ENCODE measurements at places on chromosomes 12 and 14.

DNA sequence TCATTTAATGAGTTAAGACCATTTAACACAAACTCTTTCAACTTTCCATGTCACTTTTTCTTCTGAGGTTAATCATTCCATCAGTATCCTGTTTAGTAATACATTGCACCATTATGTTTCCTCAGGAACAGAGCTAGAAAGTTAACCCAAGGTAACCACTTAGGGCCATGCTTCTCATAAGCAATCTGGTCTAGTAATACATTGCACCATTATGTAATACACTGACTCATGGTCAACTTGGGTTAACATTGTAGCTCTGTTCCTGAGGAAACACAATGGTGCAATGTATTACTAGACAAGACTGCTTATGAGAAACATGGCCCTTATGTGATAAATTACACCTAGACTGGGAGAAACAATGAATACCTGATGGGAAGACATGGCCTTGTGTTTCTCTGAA lies 21.7 kb downstream of the ERH start:
- peak; percentile 39 for DNase-seq

GRCh38 chr12:47223848-47224213 lies 144.1 kb upstream of the AMIGO2 start:
- no peak for DNase-seq

DNA sequence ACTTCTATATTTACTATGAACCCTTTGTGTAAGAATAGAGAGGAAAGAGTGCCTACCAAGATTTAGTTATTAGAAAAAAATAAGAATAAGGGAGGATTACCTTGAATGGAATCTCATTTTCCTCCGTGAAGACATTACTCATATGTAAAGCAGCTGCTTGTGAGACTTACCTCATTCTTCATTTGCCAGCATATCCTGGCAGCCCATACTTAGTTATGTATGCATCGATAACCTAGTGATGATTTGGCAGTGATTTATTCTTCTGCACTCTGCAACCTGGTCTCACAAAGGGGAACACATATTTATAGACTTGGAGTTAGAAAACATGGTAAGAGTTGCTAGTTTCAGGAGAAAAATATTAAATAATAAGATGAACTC lies 56.8 kb downstream of the LRFN5 start:
- DNase-seq: no peak

- DNase-seq: no peak
Measured at GRCh38 chr14:63432228-63432627, 110.9 kb downstream of the PPP2R5E start.

GRCh38 chr14:53741479-53742232 lies 215.0 kb downstream of the BMP4 start:
- DNase-seq: no peak

DNA sequence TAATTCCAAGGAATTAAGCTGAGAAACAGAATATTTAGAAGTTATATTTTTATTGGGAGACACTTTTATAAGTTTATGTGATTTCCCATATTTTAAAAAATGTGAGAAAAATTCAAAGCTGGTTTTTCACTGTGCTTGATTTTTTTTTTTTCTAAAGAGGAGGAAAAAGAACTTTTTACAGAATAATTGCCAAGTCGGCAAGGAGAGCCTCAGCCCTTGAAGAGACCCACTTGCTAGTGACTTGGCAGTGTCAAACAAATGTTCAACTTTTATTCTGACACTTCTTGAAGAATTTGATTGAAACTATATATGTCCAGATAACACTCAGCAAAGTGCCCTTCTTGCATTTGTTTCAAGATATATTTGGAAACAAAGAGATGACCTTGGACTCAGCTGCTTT lies 52.3 kb upstream of the ATP2A2 start:
- DNase-seq: no peak

GRCh38 chr14:77157740-77158139 lies 16.1 kb upstream of the ZDHHC22 start:
- no peak for DNase-seq

- no peak for DNase-seq
Measured at GRCh38 chr12:32265456-32265855, 133.9 kb upstream of the FGD4 start.

DNA sequence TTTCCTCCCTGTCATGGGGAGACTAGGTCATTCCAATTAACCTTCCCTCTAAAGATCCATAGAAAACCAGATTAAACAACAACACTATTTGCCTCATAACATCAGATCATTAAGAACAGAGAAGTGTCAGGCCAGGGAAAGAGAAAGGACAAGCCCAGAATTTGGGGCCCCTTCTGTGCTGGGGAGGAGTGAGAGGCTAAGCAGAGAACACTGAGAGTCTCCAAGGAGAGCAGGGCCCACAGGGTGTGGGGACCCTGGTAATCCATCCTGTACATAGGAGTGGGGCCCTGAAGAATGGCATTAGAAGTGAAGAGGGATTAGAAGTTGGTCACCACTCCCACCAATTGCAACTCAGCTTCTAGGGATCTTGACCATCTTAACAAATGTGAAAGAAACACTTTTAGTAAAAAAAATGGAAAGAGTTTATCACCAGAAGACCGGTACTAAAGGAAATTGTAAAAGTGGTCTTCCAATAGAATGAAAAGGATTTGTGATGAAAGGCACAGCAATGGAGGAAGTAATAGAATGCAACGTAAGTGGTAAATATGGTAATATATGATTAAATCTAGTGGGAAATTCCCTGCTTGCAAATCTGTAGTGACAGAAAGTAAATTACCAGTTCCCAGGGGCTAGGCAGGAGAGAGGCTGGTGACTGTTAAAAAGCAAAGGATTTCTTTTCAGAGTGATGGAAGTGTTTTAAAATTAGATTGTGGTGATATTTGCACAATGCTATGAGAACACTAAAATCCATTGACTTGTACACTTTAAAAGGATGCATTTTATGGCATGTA lies 14.0 kb upstream of the TMTC1 start:
- no peak for DNase-seq

- DNase-seq: no peak
Measured at GRCh38 chr12:6073426-6073825, 51.0 kb downstream of the VWF start.

- DNase-seq: no peak
Measured at GRCh38 chr12:72888693-72889092, 616.5 kb downstream of the TRHDE start.

DNA sequence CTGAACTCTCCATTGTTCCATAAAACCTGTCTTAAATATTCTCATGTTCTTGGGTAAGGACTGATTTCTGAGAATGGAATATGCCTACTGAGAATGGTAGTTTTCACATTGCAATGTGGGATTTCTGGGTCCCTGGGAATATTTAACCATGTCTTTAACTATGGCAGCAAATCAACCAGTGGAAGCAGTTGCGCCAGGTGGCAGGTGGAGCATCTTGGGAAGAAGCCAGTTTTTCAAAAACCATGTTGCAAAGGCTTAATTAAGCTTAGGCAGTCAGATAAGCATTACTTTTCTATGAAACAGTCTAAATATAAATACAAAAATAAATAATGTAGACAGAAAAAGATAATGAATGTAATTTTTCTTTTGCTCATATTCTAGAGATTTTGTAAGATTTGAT lies 448.1 kb downstream of the ADAMTS20 start:
- no peak for DNase-seq

GRCh38 chr14:50058113-50058512 lies 58.3 kb downstream of the VCPKMT start:
- DNase-seq: no peak

DNA sequence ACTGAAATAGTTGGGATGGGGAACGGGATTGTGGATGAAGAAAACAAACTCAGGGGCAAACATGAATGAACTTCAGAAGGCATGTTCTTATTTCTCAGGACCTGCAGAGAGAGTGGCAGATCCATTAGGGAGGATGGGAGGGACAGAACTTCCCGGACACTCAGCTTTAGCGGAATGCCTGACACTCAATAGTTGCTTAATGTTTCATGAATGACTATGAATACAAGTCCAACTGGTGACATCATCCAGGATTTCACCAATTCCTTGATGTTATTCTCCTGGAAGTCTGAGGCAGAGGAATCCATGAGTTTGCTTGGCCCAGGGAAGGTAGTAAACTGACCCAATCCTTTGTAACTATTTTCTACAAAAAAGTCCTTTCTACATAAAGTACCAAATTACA lies 37.8 kb upstream of the LRRC10 start:
- DNase-seq: no peak

GRCh38 chr12:130713581-130713991 lies 2.5 kb downstream of the RIMBP2 start:
- DNase-seq: no peak

- no peak for DNase-seq
Measured at GRCh38 chr14:93708311-93708734, 80.0 kb downstream of the PRIMA1 start.

- DNase-seq: no peak
Measured at GRCh38 chr12:75656648-75657047, 145.2 kb upstream of the KRR1 start.

DNA sequence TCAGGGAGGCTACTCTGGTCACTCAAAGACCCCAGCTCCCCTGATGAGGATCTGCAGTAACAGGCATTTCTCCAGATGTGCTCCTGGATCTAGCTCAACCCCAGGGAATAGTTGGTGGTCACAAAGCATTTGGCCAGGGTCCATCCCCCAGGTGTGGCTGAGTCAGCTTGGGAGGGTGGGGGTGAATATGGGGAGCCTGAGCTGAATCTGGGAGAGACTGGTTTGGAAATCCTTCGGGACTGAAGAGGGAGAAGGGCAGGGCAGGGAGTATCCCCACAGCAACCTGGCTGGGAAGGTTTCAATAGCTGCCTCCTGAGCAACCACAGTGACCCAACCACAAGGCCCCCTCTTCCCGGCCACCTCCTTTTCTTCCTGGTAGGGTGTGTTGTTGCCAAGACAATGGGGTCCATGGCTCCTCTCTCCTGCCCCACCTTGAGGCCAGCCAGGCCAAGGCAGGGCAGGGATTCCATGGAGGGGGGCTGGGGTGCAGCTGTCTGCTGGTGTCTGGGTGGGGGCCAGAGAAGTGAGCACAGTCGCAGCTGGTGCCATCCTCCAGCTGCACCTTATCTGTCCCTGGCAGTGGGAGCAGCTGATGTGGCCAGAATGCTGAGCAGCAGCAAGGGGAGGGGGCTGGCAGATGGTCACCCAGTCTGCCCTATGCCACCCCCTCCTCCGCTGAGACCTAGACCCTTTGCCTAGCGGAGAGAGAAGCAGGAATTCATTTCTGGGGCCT lies 5.5 kb downstream of the ASIC1 start:
- DNase-seq: no peak

GRCh38 chr12:110906516-110906915 lies 13.9 kb downstream of the MYL2 start:
- DNase-seq: no peak

GRCh38 chr14:103085106-103086091 lies 1.4 kb downstream of the LBHD2 start:
- DNase-seq: no peak

DNA sequence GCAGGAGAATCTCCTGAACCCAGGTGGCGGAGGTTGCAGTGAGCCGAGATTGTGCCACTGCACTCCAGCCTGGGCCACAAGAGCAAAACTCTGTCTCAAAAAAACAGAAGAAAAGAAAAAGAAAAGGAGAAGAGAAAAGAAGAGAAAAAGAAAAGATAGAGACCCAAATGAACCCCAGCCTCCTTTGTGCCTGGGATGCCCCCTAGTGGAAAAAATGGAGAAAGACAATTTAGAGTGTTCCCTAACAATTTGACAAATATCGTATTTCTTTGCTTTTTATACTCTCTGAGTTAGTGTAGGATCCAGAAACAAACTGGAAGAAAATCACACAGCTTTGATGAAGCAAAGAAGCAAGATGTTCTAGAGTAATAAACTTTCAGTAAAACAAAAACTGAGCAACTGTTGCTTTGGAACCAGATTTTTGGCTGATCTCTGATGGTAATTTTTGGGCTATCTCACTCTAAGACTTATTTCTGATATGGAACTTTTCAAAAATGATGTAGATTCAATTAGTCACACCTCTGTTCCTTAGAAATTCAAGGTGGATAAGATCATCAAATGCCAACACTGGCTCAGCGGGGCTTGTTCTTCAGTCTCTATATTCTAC lies 18.6 kb upstream of the PRKAB1 start:
- no peak for DNase-seq

- DNase-seq: no peak
Measured at GRCh38 chr12:108069651-108070165, 59.4 kb upstream of the WSCD2 start.

- no peak for DNase-seq
Measured at GRCh38 chr14:29215853-29216252, 449.3 kb downstream of the FOXG1 start.

DNA sequence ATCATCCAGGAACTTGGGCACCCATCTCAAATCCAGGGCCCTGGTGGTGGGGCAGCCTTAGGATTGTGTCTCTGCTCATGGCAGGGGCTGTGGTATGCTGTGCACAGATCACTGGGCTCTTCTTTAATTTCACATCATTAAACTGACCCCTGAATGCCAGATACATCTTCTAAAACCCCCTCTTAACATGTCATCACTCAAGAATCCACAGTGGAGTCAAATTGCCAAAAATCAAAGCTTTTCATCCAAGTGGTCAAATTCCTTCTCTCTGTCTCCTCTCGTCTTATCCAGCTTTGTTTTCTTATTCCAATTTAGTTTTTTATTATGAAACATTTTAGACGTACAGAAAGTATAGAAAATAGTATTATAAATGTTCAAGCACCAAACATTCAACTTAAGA lies 97.5 kb downstream of the ADCK1 start:
- no peak for DNase-seq

DNA sequence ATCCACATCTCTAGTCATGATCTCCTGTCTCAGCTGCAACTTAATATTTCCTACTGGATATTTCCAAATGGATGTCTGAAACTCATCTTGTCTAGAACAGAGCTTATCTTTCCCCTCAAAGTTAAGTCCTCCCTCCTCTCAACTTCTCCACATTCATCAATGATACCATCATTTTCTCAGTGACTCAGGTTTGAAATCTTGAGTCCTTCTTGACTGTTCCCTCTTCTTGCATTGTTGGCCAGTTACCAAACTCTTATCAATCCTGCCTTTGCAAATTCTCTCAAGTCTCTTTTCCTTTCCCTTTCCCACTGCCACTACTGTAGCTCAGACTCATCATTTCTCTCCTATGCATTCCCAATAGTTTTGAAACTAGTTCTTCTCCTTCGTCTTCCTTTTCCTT lies 14.3 kb upstream of the CHURC1 start:
- DNase-seq: no peak

DNA sequence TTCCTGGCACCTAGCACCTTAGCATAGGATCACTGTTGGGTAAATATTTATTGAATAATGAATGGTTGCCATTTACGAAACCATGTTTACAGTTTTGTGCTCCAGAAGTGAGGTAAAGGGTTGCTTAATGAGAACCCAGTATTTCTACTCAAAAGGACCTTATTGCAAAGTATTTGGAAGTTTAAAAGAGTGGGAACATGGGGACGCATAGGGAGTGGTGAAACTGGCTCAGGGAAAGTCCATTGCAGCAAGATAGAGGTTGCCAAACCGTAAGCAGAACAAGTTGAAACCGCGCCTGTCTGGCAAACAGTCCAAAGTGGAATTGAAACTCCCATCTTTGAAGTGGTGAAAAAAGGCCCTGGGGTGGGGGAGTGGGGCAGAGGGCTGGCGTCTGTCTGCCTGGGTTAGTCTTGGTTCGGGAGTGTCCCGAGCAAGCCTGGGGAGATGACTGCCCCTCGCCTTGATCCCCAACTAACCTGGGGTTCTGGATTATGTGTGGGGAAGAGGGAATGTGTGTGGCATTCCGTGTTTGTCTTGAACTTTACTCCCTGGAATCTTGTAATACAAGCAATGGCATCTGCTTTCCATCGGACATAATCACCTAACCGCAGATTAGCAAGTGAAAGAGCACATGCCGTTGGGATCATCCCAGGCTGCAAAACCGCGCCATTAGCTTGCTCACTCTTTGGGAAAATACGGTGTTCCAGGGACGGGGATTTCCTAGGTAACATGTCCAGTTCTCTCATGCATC lies 7.2 kb downstream of the ALDH2 start:
- DNase-seq: no peak
